ENCODE measurements at places on chromosomes 4 and X.

GRCh38 chr4:2811830-2812611, 19.1 kb downstream of the SH3BP2 start:
- no peak for DNase-seq

- no peak for DNase-seq
Observed at GRCh38 chr4:95549246-95550114, 707 bp upstream of the UNC5C start.

GRCh38 chrX:133437356-133437755, 22.1 kb upstream of the GPC4 start:
- no peak for DNase-seq

GRCh38 chr4:73912191-73912590, 43.0 kb downstream of the CXCL1 start:
- DNase-seq: no peak

DNA sequence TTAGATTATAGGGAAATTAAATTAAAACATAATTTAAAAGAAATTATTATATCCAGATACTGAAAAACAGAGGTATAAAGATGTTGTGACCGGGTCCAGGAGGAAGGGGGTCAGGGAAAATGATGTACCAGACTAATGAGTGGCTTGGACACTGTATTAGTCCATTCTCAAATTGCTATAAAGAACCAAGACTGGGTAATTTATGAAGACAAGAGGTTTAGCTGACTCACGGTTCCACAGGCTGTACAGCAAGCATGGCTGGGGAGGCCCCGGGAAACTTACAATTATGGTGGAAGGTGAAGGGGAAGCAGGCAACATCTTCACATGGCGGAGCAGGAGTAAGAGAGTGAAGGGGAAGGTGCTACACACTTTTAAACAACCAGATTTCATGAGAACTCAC, 3.4 kb upstream of the FAM9B start:
- no peak for DNase-seq

GRCh38 chr4:75567725-75568124, 11.9 kb downstream of the ODAPH start:
- no peak for DNase-seq

DNA sequence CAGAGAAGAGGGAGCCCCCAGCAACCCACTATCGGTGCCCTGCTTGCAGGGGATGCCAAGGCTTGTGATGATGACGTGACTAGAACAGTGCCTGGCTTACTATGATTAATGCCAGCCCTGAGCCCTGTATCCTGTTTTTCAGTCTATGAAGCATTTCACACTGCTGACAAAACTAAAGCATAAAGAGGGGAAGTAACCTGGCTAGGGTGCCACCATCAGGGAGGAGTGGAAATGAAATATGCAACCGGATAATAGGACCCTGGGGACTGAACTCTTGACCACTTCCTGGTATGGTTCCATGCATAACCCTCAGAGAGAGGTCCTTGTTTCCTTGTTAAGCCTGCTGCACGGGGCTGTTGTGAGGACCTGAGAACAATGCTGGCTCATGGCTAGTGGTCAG, 50.3 kb downstream of the MED28 start:
- DNase-seq: no peak

All from amniotic stem cell (primary cell).